Esophagus squamous epithelium (tissue), 5 donors: ENCODE measurements at places on chromosomes 7 and 10.

DNA sequence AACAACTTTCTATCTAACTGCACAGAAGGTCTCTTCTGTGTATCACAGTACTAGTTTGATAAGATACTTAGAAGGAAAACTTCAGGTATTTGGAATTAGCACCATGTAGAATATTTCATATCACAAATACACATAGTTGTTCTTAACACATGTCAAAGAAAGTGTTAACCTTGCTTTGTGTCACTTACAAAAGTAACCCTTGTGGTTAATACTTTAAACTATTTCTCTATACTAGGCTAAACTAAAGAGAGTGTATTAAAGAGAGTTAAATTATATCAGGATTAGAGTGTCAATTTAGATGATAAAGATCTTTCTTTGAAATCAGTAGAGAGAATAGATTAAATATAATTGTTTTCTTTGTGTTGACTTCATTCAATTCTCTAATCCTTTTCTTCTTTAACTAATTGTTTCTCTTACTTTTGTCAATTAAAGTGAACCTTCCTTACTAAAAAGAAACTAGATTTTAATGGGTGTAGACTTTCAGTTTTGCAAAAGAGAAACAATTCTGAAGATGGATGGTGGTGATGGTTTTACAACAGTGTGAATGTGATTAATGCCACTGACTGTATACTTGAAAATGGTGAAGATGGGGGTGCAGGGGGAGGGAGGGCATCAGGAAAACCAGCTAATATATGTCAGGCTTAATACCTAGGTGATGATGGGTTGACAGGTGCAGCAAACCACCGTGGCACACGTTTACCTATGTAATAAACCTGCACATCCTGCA lies 67.8 kb downstream of the CHN2 start:
- no peak for DNase-seq

DNA sequence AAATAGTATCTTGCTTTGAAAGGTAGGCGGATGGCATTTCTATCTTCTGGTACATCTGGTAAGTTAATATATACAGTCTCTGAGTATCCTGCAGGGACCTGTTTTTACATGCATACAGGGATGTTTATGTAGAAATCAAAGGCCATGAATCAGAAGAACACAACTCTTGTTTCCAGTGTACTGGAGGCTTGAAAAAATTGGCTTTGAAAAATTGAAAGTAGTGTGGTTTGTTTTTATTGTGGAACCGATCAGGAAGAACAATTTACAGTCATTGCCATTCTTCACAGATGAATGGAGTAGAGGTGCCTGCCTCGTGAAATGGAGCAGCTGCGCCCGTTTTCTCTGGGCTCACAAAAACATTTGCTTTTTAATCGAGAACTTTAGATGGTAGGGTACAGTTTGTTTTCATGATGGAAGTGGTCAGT lies 54.0 kb upstream of the RPA3 start:
- DNase-seq: no peak

DNA sequence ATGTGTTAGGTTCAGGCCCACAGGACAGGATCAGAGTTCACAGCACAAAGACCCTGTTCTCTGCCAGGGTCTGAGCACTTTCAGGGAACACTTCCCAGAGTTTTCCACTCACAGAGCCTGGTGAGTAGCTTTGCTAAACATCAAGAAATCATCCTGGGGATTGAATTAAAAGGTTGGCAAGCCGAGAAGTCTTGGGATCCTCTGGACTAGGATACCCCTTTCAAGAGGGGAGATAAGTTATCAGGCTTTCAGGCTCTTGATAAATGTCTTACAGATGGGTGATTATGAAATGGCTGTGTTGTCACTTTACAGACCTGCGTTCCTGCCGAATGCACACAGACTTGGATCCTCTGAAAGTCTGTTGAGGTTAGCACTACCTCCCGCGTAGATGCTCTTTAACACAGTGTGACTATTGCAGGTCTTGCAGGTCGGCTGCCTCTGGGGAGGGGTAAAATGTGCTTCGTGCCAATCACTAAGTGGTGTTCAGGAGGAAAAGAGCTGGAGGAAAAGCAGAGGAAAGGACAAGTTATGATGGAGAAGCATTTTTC lies 473.5 kb upstream of the AKR1E2 start:
- DNase-seq: no peak

DNA sequence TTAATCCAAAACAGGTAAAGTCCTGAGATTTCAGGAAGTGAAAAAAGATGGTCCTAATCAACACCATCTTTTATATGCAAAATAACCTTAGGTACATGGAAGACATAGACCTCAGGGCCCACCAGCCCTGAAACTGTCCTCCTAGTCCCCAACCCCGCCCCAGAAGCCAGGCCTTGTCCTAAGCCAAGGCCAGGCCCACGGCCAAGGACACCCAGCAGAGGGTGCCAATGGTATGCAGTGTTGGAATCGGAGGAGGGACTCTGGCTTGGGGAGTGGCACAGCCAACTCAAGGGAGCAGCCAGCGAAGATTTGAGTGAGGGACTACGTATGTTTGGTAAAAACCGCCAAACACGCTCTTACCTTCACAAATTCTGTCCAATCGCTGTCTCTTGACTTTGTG lies 96.7 kb downstream of the ZRANB1 start:
- DNase-seq: no peak

GRCh38 chr7:11716185-11716584 lies 115.8 kb downstream of the THSD7A start:
- DNase-seq: no peak

DNA sequence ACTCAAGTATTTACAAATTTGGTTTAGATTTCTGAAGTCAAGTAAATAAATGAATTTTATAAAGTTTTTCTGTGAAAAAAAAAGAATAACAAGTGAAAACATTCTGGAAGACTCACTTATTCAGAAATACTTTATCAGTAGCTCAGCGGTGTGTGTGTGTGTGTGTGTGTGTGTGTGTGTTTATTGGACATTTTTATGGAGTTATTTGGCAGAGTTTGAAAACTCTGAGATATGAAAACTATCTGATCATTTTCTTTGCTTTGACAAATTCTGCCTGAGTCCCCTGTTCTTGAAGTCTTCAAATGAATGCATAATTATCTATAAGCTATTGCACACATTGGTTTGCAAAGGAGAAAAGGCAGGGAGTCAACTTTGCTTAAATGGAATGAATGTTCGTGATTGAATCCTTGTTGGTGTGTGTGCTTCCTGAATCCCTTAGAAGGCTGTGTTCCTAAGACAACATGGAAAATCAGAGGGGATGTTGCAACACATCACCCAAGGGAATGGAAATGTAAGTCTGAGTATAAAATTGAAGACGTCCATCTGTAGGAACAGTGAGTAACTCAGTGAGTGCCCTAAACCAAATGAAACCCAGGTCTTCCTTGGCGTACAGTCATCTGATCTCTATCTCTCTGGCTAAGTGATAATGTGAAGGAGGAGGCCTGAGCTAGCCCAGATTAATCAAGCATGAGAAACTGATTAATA lies 160.9 kb downstream of the REEP3 start:
- DNase-seq: no peak

DNA sequence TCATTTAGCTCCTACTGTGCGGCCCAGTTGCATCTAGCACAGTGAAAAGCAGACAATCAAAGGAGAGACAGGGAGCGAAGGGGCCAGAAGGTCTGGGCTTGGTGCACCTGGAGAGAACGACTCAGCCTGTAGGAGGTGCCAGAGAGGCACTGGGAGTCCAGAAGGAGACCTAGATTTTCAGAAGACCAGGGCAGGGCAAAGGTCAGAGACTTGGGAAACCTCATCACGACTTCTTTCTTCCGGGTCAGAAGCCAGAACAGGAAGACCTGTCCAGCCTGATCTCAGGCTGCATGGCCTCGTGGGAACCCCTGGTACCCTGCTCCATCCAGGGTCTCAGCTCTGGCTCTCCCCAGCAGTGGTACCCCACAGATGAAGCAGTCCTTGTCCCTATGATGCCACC lies 5.2 kb downstream of the AGAP3 start:
- DNase-seq: no peak

DNA sequence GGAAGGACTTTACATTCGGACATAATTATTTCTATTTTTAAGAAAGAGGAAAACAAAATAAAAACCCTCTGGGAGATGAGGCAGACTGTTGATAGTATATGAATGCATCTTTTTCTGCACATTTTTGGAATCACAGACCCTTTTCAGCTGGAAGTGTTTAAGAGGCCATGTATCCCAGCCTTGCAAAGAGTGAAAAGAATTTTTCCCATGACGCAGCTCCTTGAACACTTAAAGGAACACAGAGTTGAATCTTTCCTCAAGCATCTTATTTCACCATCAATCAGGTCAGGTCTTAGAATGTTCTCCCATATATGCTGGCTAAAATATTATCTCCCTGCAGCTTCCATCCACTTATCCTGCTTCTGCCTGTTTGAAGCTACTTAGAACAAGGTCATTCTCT lies 45.9 kb upstream of the PAPSS2 start:
- DNase-seq: no peak

DNA sequence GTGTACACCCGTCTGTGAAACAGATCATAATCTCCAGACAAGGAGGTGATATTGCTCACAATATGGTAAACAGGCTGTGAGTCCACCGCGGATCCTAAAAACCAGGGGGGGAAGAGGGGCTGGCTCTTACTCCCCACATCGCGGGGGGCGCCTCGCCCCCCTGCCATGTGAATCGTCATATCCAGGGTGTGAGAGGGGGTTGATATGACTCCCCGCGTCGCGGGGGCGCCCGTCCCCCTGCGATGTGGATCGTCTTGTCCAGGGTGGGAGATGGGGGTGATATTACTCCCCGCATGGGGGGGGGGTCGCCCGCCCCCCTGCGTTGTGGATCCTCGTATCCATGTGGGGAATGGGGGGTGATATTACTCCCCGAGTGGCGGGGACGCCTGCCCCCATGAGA lies 30.9 kb downstream of the OCM2 start:
- DNase-seq: no peak

GRCh38 chr7:150732786-150733481 lies 4.3 kb upstream of the GIMAP5 start:
- no peak for DNase-seq

GRCh38 chr7:44505595-44505994 lies 15.1 kb upstream of the NUDCD3 start:
- DNase-seq: no peak

GRCh38 chr10:120584786-120585185 lies 127.8 kb downstream of the PLPP4 start:
- no peak for DNase-seq

GRCh38 chr10:71099731-71100361 lies 112.5 kb upstream of the UNC5B start:
- no peak for DNase-seq

- DNase-seq: no peak
Observed at GRCh38 chr10:125080984-125081383, 79.4 kb downstream of the CTBP2 start.

DNA sequence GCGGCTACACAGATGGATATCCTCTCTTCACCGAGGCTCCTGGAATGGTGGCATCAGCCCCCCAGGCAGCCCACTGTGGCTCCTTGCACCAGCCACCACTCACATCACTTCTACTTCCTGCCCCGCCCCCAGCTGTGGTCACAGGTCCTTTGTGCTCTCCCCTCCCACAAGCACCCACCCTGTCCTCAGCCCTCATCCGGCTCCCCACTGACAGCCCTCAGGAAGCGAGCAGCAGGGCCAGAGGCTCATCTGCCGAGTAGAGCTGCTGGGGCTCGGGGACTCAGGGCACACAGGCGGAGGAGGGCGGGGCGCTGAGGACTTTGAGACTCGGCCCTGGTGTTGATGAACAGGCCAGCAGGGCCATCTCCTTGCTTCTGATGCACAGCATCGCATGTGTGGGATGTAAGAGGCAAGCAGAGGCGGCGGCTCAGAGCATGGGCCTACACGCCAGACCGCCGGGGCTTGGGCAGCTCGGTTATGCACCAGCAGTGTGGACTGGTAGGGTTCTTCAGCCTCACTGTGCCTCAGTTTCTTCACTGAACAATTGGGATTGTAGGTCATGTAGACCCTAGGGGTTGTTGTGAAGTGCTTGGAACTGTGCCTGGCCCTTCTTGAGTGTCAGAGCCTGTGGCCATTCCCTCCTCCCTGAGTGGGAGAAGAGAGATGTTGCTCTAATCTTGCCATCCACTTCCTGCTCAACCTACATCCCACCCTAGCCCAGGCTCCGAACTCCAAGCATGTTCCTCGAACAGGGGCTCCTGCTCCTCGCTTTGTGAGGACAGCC lies at the start of gene PRF1:
Gene PRF1 (minus strand): TSS at position 77 of the 784 bp plus-strand sequence. CDS start 1,839 bp downstream, outside the sequence.
- DNase-seq: no peak

- no peak for DNase-seq
Observed at GRCh38 chr10:34126371-34127151, 688.5 kb downstream of the PARD3 start.

GRCh38 chr7:11819947-11820346 lies 12.1 kb downstream of the THSD7A start:
- DNase-seq: no peak

- no peak for DNase-seq
Observed at GRCh38 chr7:20454202-20454601, 123.5 kb downstream of the ITGB8 start.

DNA sequence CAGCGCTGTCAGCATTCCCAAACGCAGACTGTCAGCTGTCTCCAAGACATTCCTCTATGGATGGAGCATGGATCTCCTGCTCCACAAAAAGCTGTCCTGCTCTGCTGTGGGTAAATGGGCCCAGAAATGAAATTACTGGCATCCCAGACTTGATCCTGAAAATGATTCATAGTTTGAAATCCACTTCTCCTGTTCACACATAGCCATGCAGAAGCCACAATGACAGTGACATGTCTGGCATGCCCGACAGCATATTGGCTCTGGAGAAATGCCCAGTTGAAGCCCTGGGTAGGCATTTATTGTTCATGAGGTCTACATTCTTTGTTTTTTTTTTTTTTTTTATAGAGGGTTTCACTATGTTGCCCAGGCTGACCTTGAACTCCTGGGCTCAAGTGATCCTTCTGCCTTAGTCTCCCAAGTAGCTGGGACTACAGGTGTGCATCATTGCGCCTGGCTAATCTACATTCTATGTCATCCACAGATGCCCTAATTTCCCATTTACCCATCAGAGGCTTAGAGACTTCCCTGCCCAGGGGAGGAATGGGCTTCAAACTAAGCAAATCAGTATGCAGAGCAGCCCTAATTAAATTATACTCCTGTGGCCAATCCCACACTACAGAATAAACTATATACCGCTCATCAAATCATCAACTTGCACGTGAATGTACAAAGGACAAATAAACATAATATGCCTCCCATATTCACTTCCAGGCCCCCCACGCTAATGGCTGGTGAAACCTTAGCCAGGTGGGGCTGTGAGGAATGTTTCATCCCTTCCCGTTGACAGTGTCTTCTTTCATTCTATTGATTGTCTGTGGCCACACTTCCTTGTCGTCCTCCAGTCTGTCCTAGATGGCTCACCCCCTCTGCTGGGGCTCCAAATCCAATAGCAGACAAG lies 61.8 kb upstream of the EEPD1 start:
- no peak for DNase-seq

DNA sequence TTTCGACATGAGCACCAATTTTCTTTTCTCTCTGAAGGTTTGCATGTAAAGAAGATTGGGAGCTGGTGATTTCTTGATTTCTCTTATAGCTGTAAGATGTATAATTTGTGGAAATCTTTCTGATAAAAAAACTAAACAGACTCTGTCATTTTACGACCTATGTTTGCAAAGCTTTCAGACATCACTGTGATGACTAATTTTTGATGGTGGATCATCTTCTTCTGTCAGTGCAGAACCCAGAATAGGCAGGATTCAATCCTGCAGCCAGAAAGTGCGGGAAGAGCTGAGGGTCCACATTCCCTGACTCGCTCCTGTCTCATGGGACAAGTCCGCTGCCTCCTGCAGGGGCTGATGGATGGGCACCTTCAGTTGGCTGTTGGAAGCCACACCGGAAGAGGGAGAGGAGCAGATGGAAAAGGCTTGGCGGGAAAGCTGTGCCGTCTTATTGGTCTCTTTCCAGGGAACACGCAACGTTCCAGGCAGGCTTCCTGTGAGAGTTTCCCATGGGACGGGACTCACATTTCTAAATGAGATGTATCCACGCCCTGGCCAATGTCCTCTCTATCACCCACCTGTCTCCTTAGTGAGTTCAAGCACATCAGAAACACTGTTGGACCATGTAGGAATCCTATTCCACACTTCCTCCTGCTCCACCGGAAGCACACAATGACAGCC lies 186.9 kb downstream of the PRPF18 start:
- no peak for DNase-seq
